SHP77 (cell line): ENCODE measurements at places on chromosomes 1 and 21.

GRCh38 chr1:44553127-44553758 is 121.0 kb downstream of the TMEM53 start:
- DNase-seq: no peak

DNA sequence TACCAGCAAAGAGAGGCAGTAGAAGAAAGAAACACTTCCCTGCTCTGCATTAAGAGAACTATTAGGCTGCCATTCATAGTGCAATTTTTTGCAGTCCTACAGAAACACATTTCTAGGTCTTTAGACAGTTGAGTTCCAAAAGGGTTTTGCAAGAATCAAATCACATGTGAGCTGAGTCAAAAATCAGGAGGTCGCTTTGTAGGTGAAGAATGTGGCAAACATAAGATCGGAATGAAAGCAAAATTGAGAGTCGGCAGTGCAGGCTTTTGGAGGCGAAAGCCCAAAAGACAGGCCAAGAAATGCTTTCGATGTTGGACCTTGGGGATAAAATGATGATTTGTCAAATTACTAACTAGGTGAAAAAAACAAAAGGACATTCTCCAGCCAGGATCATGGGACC is 213.5 kb upstream of the NRIP1 start:
- DNase-seq: no peak

GRCh38 chr1:78375996-78376395 is 114.8 kb upstream of the PTGFR start:
- no peak for DNase-seq

DNA sequence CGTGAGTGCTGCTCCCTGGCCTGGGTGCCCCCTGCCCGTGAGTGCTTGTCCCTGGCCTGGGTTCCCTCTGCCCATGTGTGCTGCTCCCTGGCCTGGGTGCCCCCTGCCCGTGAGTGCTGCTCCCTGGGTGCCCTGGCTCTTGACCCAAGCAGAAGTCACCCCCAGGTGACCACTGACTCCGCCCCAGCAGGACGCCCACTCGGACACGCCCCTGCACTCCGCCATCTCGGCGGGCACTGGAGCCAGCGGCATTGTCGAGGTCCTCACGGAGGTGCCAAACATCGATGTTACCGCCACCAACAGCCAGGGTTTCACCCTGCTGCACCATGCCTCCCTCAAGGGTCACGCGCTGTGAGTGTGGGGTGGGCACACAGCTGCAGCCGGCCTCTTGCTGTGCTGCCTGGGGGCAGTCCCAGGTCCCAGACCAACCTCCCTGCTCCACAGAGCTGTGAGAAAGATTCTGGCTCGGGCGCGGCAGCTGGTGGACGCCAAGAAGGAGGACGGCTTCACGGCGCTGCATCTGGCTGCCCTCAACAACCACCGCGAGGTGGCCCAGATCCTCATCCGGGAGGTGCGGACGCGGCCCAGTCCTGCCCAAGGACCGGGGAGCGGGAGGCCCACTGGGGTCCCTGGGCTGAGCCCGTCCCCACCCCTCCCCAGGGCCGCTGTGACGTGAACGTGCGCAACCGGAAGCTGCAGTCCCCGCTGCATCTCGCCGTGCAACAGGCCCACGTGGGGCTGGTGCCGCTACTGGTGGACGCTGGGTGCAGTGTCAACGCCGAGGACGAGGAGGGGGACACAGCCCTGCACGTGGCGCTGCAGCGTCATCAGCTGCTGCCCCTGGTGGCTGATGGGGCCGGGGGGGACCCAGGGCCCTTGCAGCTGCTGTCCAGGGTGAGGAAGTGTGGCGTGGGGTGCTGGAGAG is 3.9 kb upstream of the MMP23B start:
- DNase-seq: no peak

DNA sequence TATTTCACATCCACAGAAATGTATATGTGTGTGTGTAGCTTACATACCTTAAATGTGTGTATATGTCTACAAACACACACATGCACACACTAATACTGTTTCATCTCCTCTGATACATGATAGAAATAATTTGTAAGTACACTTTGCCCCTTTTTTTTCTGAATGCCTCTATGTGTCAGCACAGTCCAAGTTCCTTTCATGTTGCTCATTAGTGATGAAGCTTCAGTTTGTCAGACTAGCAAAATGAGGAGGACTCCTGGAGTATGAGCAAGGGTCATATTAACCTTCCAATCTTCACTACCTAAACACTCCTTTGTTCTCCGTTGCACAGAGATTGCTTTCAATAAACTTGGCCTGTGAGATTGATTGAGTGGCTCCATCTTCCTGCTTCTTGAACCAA is 935.4 kb downstream of the MRPL39 start:
- DNase-seq: no peak

DNA sequence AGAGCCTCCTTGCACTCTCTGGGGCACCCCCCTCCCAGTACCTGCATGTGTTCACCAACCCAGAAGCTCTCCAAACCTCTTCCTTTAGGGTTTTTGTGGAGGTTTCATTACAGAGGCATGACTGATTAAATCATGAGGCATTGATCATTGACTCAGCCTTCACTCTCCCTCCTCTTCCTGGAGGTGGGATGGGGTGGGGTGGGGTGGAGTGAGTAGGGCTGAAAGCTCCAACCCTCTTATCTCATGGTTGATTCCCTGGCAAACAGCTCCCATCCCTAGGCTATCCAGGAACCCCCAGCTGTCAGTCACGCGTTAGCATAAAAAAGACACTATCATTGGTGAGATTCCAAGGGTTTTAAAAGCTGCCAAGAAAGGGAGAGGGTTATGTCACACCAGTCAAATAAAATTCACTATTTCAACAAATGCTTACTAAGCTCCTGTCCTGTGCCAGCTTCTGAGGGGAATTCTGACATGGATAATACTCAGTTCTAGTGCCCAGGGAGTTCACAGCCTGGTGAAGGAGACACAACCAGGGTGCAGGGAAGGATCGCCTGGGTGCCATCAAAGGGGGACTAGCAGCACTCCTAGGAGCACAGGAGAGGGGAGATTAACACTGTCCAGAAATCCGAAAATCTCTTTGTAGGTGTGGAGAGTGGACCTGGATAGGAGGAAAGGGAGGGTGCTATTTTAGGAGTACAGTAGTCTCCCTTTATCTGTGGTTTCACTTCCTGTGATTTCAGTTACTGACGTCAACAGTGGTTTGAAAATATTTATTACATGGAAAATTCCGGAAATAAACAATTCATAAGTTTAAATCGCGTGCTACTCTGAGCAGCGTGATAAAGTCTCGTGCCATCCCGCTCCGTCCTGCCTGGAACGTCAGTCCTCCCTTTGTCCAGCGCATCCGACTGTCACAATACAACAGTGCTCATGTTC is 6.8 kb upstream of the IL24 start:
- DNase-seq: peak; percentile 20

GRCh38 chr1:25794325-25794724 is 5.7 kb upstream of the SELENON start:
- no peak for DNase-seq
